ENCODE measurements at places on chromosomes 2 and 18. TPM values are rescaled to one million over a fixed set of nuclear protein-coding genes. Genes with fewer than 3 reads are reported as not detected.
A peak's percentile ranks its signal among the peaks of the same experiment; 100 is the strongest.

Gene CGREF1
- total RNA-seq, result 20.4 TPM

GRCh38 chr18:56869189-56869777 is 218.1 kb downstream of the WDR7 start:
- peak; percentile 63 for DNase-seq

GRCh38 chr2:29130295-29130694 is 15.1 kb downstream of the CLIP4 start:
- peak; percentile 77 for DNase-seq

DNA sequence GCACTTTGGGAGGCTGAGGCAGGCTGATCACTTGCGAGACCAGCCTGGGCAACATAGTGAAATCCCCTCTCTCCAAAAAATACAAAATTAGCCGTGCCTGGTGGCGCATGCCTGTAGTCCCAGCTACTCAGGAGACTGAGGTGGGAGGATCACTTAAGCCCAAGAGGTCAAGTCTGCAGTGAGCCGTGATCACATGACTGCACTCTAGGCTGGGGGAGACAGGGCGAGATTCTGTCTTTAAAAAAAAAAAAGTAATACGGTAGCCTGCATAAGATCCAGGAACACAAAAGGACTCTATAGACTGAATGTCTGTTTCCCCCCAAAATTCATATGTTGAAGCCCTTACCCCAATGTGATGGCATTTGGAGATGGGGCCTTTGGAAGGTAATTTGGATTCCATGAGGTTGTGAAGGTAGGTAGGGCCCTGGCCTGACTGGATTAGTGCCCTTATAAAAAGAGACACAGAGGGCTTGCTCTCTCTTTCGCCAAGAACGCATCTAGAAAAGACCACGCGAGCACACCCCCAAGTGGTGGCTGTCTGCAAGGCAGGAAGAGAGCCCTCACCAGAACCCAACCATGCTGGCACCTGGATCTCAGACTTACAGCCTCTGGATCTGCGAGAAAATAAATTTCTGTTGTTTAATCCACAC is 17.0 kb downstream of the MBOAT2 start:
- DNase-seq, result peak; percentile 66

DNA sequence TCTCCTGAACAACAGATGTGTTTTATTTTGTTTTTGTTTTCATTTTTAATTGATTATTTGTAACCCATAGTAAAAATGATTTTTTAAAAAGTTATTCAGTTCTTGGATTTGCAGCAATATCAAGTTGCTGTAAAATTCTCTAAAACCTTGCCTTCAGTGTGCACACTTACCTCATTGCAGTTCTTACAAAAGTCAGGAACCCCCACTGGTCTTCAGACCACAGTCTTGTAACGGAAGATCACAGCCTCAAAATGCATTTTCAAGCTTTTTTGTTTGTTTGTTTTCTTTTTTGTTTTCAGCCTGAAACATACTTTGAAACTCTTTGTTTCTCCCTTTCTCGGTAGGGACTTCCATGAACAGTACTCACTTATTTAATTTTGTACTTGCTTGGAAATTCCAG is 1012.8 kb upstream of the GYPC start:
- DNase-seq, result no peak

- no peak for DNase-seq
Measured at GRCh38 chr2:237629739-237630138, 2.4 kb downstream of the LRRFIP1 start.

DNA sequence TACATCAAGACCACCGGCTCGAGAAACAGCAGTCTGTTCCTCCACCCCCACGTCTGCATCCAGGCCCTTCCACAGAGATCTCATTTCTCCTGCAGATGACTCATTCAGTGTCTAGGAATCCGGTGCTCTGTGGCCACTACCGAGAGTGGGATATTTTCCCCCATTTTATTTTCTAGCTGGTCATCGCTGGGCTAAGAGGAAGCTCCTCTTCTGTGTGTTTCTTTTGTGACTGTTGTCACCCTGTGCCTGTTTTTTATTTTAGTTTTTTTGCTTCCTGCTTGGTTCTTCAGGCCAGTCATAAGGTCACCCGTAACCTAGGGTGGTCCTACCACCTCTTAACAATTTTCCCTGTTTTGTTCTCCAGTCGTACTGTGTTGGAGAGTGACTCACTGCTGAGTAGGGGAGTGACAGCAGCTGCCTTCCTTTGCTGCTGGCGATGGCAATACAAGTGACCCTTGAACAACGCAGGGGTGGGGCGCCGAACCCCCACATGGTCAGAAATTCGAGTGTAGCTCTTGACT is 6.7 kb downstream of the RAMP1 start:
- peak; percentile 37 for DNase-seq

DNA sequence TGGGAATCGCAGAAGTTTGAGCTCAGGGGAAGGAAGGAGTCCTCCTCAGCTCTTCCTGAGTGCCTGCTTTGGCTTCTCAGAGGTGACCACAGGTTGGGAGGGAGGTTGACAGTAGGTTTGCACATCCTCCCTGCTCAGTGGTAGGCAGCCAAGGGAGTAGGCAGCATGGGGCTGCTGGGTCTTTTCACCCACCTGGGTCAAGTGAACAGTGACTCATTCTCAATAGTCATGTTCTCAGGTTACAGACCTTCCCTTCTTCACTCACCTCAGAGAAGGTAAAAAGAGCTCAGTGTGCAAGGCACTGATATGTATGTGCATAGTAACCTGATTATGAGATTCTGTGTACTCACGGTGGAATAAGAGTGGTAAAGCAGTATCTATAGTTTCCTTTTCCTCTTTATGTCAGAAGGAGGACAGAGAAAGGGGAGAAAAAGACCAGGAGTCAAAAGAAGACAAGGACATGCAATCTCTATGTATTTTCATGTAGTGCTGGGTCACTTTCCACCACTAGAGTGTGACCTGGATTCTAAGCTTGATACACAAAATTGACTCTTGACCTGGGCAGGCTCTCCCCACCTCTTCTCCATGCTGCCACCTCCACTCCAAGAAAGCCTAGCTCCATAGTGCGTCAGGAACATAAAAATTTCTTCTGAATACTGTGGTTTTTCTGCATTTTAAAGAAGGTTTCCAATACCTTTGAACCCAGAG is 36.5 kb upstream of the ASNSD1 start:
- DNase-seq, result no peak

- DNase-seq, result no peak
Measured at GRCh38 chr2:98548920-98549818, 59.1 kb downstream of the COA5 start.

DNA sequence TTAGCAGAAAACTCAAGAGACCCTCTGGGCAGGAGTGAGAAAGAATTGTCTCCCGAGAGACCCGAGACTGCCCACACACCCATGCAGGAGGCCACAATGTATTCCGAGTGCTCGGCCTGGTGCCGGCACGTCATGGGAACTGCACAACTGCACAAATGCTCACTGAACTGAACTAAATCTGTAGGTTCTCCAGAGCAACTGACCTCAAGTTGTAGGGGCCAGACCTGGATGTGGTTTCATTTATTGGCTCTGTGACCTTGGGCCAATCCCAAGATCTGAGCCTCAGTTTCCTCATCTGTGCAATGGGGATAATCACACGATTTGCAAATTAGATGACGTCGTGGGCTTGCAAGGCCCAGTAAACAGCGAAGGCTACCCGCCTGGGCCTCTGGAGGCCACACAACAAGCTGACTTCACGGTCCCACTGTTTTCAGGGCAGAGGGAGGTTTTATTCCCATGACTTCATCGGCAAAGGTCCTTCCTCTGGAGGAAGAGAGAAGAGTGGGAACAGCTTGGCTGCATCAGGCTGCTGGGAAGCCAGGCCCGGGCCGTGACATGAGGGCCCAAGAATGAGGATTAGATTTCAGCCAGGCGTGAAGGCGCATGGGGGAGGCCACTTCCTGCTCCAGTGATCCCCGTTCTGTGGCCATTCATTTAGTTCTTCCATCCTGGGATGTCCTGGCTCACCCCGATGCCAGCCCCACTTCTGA is 3.6 kb upstream of the ERFE start:
- no peak for DNase-seq

DNA sequence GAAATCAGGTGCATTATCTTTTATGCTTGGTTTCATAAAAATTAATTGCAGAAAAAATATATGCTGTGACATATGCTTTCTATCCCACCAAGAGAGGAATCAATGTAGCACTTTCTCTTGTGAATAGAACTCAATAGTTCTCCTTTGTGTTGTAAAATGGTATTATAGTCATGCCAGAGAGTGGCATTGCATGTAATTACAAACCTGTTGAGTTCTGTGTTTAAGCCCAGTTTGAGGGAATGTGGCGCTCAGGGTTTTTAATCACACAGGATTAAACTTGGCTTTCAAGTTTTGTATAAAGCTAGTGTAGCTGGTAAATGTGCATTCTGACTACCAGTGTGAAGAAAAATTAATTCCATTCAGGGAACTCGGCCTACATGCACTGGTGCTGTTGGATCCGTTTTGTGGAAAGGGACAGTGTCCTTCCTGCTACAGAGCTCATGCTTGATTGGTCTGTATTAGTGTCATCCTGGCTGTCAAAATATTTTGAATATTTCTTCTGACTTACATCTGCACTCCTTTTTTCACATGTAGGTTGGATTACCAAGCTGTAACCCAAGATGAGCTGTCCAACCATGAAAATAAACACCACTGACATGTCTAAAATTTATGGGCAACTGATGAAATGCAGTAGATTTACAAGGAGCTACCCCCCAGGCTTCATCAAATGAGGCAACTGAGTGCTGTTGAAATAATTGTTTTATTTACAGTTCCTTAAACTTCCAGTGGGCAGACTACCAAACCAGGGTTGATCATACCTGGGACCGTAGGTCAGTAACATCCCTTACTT is 80.3 kb downstream of the SLC4A3 start:
- no peak for DNase-seq

GRCh38 chr2:65939687-65940086 is 495.2 kb upstream of the MEIS1 start:
- DNase-seq, result no peak

GRCh38 chr18:11663439-11664029 is 25.5 kb upstream of the GNAL start:
- DNase-seq, result no peak

DNA sequence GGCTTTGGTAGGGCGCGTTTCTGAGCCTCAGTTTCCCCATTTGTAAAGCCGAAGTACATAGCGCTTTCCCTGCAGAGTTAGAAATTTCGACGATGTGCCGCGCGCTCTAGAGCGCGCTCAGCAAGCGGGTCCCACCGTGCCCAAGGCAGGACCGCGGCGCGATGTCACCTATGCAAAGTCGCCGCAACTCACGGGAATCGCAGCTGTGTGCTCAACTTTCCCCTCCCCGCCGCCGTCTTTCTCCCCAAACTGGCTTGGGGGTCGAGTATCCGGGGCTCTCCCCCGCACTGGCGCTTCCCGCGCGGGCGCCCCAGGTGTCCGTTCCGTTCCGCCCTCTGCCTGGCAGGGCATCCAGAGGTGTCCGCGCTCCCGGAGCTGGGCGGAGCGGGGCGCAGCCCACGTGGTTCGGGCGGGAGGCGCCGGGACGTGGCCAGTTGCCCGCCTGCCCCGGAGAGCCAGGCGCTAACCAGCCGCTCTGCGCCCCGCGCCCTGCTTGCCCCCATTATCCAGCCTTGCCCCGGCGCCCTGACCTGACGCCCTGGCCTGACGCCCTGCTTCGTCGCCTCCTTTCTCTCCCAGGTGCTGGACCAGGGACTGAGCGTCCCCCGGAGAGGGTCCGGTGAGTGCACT is at the start of gene MLPH:
Gene MLPH, plus strand, starts transcription at position 433 of the 630 bp plus-strand sequence. CDS start 6,176 bp downstream, outside the sequence.
- peak; percentile 60 for DNase-seq

DNA sequence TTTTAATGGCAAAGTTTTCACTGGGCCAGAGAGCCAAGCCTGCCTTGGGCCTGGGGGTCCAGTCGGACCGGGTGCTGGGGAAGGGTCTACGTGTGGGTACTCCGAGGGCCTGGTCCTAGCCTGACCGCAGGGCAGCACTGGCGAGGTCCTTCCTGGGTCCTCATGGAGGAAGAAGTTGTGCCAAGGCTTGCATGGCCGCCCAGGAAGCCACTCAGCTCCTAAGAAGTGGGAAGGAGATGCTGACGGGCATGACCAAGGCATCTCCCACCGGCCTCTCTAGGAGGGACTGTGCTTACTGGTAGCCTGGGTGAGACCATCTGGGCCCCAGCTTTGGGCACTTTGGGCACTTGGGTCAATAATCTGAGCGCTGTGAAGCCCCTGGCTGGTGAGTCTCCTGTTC is 22.6 kb downstream of the CIB4 start:
- DNase-seq, result no peak

- no peak for DNase-seq
Measured at GRCh38 chr18:41989508-41989907, 34.5 kb downstream of the PIK3C3 start.

DNA sequence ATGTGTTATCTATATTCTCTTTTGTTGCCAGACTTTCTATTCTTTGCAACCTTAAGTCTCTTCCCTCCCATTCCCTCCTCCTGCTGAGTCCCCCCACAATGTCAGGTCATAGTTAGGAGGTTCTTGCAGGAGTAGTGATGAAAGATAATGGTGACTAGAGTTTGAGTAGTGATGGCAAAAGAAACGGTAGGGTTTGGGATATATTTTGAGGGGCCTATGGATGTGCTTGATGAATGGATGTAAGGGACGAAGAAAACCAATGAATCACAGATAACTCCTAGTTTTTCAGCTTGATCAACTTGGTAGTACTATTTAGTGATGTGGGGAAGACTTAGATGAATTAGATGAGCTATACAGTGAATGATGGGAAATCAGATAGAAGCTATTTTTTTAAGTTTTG is 21.0 kb downstream of the EML4 start:
- no peak for DNase-seq

DNA sequence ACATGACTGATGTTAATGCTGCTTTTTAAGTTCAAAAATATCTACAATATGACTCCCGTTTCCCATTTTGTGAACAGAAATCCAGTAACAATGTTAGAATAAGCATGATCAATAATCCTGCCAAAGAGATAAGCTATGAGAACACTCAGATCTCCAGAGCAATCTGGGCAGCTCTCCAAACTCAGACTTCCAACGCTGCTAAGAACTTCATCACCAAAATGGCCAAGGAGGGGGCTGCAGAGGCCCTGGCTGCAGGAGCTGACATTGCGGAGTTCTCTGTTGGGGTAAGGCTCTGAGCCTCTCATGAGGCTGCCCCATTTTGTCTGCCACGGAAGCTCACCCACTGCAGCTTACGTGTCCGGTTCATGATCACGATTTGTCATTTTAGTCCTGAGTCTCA is 68.4 kb downstream of the UGGT1 start:
- no peak for DNase-seq

DNA sequence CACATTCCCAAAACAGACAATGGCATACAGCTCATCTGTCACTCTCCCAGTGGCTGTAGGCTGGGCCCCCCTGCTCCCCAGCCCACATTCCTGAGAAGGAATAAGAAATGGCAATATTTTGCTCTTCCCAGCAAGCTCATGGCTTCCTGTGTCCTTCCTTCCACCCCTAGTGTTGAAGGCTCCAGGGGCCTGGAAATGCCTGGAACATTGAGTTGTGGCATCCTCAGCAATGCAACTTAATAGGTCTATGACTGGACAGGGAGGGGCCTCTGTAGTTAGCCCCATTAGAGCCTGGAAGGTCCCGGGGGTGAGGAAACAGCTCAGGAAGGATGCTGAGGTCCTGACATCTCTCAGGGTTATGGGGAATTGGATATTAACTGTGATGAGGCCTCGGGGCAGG is 3.3 kb downstream of the KIF3C start:
- DNase-seq, result no peak

- DNase-seq, result peak; percentile 94
Measured at GRCh38 chr2:61763605-61764034, 90.2 kb downstream of the FAM161A start.
